ENCODE measurements at places on chromosomes 13 and 19.

- no peak for DNase-seq
These were observed 6.7 kb upstream of the ONECUT3 start for GRCh38 chr19:1746401-1747284.

GRCh38 chr13:109735436-109735966, 50.9 kb downstream of the IRS2 start:
- DNase-seq = no peak

GRCh38 chr13:88507909-88508308, 836.7 kb downstream of the SLITRK5 start:
- no peak for DNase-seq

GRCh38 chr13:67557642-67558241, 327.6 kb upstream of the PCDH9 start:
- no peak for DNase-seq

DNA sequence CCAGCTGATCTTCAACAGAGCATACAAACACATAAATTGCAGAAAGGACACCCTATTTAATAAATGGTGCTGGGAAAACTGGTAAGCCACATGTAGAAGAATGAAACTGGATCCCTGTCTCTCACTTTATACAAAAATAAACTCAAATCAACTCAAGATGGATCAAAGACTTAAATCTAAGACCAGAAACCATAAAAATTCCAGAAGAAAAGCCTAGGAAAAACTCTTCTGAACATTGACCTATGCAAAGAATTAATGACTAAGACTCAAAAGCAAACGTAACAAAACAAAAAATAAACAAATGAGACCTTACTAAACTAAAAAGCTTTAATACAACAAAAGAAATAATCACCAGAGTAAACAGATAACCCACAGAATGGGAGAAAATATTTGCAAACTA, 74.5 kb upstream of the ABCC4 start:
- no peak for DNase-seq

GRCh38 chr13:39364947-39365468, 238.0 kb downstream of the LHFPL6 start:
- no peak for DNase-seq

DNA sequence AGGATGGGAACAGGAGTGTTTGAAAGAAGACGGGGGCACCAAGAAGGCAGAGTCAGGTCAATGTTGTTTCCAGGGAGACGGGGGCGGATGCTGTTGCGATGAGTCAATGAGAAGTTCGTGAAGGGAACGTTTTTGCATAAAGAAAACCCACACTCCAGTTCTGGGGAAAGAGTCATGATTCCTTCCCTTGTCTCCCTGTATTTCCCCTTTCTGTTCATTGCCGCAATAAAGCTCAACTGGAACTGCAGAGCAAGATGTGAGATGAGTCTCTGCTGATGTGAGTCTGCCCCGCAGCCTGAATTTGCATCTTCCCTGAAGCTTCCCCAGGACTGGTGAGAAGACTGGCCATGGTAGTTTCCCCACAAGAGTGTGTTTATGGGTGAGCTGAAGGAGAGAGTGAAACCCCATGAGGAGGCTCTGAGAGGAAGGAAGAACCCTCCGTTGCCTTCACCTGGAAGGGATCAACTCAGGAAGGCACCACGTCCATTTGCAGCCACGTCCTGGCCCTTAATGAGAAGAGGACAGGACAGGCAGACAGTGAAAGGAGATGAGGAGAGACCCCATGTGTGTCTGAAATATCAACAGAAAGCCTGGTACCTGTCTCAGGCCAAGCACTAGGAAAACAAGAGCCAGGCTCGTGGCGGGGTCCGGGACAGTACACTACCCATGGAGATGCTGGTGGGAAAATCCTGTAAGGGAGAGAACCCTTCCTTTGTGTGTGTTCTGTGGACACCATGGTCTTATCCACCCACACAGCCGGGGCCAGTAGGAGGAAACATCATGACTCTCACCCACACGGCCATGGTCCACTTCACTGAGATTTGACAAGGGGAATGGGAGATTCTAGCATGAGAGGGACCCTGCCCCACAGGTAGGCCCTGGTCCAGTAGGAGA, 13.7 kb downstream of the LILRA1 start:
- no peak for DNase-seq

- no peak for DNase-seq
These were observed 1019.4 kb upstream of the SLC10A2 start for GRCh38 chr13:104085611-104086010.

GRCh38 chr19:4983346-4984105, 14.6 kb downstream of the KDM4B start:
- no peak for DNase-seq

- DNase-seq = no peak
These were observed 43.0 kb downstream of the RAB20 start for GRCh38 chr13:110518571-110518970.

DNA sequence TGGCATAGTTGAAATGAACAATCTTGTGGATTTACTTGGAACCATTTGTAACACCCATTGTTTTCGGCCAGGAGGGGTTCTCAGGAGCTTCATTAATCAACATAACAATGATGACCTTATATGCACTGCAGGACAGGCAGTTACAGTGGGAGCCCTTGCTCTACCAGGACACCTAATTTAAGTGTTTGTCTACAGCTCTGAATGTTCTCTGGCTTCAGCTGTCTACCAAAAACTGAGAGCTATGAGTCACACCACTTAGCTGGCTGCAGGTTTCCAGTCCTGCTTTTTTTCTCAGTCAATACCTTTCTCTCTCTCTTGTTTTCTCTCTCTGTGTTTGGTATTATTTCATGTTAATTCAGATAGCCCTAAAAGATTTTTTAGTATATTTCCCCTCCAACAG, 105.4 kb upstream of the MBNL2 start:
- DNase-seq = no peak

DNA sequence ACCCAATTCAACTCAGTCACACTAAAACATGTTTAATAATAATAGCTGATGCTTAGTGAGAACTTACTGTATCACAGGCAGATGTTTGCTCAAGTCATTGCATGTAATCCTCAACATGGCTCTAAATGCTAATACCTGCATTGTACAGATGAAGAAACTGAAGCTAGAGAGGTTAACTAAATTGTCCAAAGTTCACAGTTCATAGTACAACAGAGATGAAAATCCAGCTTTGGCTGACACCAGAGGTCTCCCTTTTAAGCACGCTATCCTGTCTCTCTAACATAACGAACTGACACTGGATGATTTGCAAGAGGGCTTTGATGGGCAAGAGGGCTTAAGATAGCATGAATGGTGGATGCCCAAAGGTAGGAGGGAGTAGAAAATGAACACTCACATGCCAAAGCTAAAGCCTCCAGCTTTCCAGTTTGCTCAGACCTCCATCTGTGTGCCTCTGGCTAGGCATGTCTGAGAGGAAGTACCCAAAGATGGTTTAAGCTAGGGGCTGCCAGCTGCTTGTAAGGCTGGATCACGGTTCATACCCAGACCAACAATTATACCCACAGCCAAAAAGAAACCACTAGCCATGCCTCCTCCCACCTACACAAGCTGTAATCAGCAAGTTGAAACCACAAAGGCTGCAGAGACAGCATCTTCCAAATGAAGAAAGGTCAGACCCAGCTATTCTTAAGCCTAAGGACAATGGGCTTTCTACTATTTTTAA, 196.9 kb upstream of the UBL3 start:
- no peak for DNase-seq

DNA sequence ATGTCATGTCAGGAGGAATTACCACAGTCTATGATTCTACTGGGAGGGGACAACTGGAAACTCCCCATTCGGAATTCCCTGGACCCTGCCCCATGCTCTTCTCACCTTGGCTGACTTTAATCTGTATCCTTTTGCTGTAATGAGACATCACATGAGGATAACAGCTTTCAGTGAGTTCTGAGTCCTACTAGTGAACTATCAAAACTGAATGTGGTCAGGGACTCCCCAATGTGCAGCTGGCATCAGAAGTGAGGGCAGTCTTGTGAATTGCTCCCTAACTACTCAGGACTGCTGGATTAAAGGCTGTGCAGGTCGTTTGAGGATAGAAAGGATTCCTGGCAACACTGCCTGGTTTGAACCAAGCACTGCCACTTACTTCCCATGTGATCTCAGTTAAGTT, 15.2 kb downstream of the SIGLEC7 start:
- no peak for DNase-seq

DNA sequence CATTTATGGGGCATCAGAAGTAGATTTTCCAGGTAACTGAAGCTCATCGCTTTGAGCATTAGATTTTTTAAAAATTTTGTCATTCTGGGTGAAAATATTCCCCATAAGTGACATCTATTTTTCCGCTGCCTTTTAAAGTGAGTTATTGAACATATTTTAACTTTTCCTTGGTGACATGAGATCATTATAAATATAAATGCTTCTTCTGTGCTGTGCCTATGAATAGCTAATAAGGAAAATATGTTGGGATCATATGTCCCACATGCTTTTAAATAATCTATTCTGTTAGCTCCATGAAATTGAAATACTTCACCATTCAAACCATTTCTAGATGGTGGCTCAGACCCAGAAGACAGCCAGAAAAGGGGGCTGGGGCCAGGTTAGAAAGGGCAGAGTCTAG, 14.1 kb downstream of the ATP7B start:
- DNase-seq = no peak

DNA sequence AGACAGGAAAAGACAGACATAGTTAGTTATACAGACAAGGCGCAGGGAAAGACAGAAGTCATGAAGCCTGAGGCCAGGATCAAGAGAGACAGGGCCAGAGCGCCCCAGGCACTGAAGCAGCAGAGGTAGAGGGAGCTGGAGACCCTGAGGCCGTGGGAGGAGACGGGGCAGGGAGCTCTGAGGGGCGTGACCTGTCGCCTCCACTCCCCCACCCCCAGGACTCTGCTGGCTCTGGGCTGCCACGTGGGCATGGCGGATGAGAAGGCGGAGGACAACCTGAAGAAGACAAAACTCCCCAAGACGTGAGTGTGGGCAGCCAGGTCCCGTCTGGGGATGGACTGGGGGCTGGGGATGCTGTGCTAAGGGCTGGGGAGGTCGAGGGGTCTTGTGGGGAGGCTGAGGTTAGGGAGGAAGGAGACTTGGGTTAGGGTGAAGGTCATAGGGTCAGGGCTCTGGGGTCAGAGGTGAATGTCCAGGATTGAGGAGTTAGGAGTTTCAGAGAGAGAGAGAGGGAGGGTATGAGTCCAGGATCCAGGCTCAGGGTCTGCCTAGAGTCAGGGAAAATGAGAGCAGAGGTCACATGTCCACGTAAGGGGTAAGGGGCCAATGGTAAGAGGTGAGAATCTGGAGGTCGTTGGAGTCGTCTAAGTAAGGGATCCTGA, 31.1 kb downstream of the RYR1 start:
- no peak for DNase-seq

DNA sequence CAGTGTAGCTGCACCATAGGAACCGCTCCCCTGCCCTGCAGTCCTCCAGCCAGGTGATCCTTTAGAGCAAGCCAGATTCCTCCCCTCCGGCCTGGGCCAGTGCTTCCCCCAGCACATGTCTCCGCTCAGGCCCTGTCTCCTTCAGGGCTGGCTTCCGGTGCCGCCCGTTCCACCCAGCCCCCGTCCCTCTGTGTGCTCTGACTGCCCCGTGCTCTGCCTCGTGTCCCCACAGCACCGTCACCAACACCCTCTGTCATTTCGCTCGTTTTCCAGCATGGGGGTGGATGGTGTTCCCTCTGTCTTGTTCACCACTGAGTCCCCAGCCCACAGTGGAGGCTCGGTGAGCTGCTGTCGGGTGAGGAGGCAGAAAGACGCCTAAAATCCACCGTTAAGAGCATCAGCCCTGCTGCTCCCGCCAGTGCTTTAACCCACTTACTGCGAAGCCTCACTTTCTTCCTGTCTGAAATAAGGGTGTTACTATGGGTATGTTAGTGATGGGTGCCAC, 54.5 kb downstream of the TSSK6 start:
- DNase-seq = no peak

DNA sequence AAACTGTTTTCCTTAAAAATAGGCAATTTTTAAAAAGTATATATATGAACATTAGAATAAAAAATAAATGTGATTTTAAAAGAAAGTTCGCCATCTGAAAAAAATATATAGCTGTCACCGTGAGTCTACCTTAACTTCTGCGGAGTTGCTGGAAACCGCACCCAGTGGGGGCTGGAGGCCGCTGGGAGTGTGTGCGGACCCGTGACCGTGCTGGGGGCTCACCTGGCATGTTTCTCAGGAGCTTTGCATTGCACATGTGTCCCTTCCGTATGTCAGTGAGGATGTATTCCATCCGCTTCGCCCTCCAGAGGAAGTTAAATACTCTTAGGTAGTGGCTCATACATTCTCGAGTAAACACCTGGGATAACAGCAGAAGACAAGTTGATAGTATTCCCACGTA, 71.7 kb downstream of the TUBGCP3 start:
- no peak for DNase-seq

DNA sequence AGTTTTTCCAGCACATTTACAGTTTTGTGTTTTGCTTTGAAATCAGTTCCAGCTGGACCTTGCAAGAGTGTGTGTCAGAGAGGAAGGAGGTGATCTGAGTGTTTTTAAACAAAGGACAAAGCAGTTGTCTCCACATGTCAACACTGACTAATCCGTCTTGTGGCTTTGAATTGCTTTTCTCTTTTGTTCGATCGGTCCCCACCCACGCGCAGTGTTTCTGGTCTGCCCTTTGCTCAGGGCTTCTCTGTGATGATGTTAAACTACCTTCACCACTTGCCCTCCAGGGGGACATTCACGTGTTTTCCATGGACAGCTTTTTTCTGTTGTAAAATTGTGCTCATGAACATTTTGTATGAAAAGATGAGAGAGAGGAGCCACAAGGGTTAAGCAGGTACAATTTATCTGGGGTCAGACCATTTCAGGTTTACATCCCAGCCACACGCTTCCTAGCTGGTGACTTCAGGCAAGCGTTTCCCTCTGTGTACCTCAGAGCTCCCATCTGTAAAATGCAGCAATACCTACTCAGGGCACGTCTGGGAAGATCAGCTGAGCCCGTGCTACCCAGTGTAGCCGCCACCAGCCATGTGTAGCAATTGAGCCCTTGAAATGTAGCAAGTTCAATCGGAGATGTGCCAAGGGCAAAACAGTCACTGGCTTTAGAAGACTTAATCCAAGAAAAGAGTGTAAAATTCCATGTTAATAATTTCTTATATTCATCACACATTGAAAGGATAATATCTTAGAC, 13.5 kb upstream of the PLA2G4C start:
- no peak for DNase-seq

- DNase-seq = no peak
These were observed 6.5 kb downstream of the NKPD1 start for GRCh38 chr19:45154064-45154827.

DNA sequence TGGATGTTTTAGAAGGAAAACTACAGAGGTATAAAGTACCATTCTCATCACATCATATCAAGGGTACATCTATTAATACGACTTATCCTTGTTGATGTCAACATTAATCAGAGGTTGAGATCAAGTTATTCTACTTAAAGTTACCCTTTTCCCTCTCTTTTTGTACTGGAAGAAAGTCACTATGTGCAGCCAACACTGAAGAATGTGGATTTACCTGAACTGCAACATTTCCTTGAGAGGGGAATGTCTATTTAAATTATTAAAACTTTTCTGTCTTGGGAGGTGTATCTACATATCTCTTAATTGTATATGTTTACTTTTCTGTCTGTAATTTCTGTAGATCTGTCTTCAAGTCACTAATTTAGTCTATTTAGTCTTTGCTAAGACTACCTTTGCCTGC, 2.5 kb upstream of the FBXL3 start:
- DNase-seq = no peak

GRCh38 chr13:50355797-50356196, 340.6 kb downstream of the KCNRG start:
- no peak for DNase-seq
